ENCODE measurements at places on chromosomes 2 and 18. TPM values are rescaled to one million over a fixed set of nuclear protein-coding genes. Genes with fewer than 3 reads are reported as not detected.

GRCh38 chr2:202400941-202401340, 24.8 kb downstream of the BMPR2 start:
- no peak overlapping the region for H3K27ac ChIP-seq
- H3K36me3 ChIP-seq: no peaks in the 10 kb centered on the region
- H3K4me1 ChIP-seq: no peaks in the 10 kb centered on the region
- H3K27me3 ChIP-seq: no peaks in the 10 kb centered on the region
- no peak overlapping the region for H3K4me3 ChIP-seq
- DNase-seq: no peak

The REG1B gene
- total RNA-seq: not detected

The PPIG gene
- 30.2 TPM for total RNA-seq

- H3K4me3 ChIP-seq: no peak overlapping the region
- peaks cover 20% of the 10 kb centered on the region for H3K36me3 ChIP-seq
- peak; percentile 60 for DNase-seq
- H3K4me1 ChIP-seq: peaks cover 3% of the 10 kb centered on the region
Observed at GRCh38 chr18:48815179-48815515, 135.6 kb downstream of the SMAD7 start.

DNA sequence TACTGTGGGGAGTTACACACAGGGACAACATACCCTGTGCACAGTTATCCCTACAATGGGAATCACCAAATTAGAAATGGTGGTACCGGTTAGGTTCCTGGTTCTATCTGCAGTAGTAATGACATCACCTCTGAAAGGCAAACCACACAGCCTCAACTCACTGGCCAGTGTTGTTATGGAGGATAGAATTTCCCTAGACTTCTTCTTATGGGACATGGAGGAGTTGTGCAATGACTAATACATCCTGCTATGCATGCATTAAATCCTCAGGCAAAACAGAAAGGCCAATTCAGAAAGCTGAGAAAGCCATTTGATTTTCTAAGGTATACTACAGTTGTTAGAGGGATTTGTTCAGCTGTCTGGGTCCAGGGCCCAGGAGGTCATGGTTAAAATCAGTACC, 439.3 kb downstream of the TMX3 start:
- H3K36me3 ChIP-seq: no peaks in the 10 kb centered on the region
- no peak overlapping the region for H3K4me3 ChIP-seq
- no peak overlapping the region for H3K27ac ChIP-seq
- H3K4me1 ChIP-seq: no peaks in the 10 kb centered on the region
- no peaks in the 10 kb centered on the region for H3K27me3 ChIP-seq

GRCh38 chr2:234374150-234374508, 122.8 kb downstream of the ARL4C start:
- no peak for DNase-seq
- no peaks in the 10 kb centered on the region for H3K36me3 ChIP-seq
- H3K27me3 ChIP-seq: no peaks in the 10 kb centered on the region
- H3K27ac ChIP-seq: no peak overlapping the region
- H3K4me3 ChIP-seq: no peak overlapping the region
- H3K4me1 ChIP-seq: no peaks in the 10 kb centered on the region

GRCh38 chr2:11537951-11538350, 4.1 kb downstream of the GREB1 start:
- H3K27ac ChIP-seq: no peak overlapping the region
- H3K4me3 ChIP-seq: no peak overlapping the region
- no peak for DNase-seq
- no peaks in the 10 kb centered on the region for H3K36me3 ChIP-seq

The B3GNT7 gene
- total RNA-seq: 0.64 TPM

The CYRIA gene
- 7.1 TPM for total RNA-seq

The NAT8 gene
- total RNA-seq: not detected

- DNase-seq: no peak
- H3K4me1 ChIP-seq: no peaks in the 10 kb centered on the region
- no peak overlapping the region for H3K4me3 ChIP-seq
- H3K27me3 ChIP-seq: no peaks in the 10 kb centered on the region
- H3K27ac ChIP-seq: no peak overlapping the region
- H3K36me3 ChIP-seq: no peaks in the 10 kb centered on the region
Observed at GRCh38 chr2:11876436-11876835, 130.0 kb downstream of the LPIN1 start.

The WNT6 gene
- total RNA-seq: 1.2 TPM

The GAD1 gene
- total RNA-seq: 0.96 TPM

The SNORC gene
- total RNA-seq: not detected

- no peak overlapping the region for H3K4me3 ChIP-seq
- no peaks in the 10 kb centered on the region for H3K4me1 ChIP-seq
- no peak overlapping the region for H3K27ac ChIP-seq
- no peaks in the 10 kb centered on the region for H3K27me3 ChIP-seq
- H3K36me3 ChIP-seq: no peaks in the 10 kb centered on the region
Observed at GRCh38 chr2:101360232-101360631, 27.1 kb downstream of the CREG2 start.

DNA sequence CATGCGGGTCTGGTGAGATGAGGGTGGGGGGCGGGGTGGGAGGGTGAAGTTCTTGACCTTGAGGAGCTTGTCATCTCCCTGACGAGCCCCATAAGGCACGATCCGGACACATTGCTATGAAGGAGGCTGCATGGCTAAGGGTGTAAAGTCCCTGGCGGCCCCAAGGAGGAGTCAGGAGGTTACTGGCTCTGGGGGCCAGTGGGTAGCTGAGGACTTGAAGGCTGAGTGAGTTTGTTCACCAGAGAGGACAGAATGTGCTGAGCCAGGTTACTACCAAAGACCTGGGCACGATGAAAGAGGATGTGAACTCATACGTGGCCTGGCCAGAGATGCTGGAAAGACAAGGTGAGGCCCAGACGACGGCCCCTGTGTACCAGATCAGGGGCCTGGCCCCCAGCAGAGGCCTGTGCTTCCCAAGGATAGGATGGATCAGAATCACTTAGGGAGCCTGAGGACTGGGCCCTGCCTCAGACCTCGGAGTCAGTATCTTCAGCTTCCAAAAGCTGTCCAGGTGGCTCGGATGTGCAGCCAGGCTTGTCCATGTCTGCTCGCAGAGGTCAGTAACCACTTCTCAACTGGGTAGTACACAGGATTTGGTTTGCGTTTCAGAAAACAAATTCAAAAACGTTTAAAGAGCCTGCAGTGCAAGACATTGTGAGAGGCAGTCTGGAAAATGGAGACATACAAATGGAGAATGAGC, 110.9 kb downstream of the RNF144A start:
- H3K4me3 ChIP-seq: no peak overlapping the region
- no peaks in the 10 kb centered on the region for H3K4me1 ChIP-seq
- H3K36me3 ChIP-seq: peaks cover 6% of the 10 kb centered on the region
- H3K27me3 ChIP-seq: no peaks in the 10 kb centered on the region
- H3K27ac ChIP-seq: no peak overlapping the region

GRCh38 chr2:72003124-72003523, 144.5 kb downstream of the CYP26B1 start:
- no peaks in the 10 kb centered on the region for H3K4me1 ChIP-seq
- H3K27me3 ChIP-seq: no peaks in the 10 kb centered on the region
- no peaks in the 10 kb centered on the region for H3K36me3 ChIP-seq
- DNase-seq: no peak

The GALNT3 gene
- total RNA-seq: 0.64 TPM

DNA sequence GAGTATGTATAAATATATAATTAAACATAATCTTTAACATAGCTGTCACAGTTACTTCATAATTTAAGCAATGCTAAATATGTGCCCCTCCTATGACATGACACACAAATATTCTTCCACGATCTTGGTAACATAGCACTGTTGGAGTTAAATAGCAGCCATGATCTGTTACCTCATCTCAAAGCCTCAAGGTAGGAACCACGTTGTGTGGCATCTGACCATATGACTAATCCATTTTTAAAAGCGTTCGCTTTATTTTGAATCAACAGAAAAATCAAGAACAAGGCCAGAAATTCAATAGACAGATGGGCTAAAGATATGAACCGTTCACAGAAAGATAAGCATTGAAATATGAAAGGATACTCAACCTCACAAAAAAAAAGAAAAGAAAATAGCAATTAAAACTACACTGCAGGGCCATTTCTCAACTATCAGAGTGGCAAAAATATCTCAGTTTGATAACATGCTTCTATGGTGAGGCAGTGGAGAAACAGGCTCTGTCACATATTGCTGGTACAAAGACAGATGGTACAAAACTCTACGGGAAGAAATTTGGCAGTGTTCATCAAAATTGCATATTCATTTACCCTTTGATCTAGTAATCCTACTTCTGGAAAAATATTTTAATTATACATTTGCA, 105.9 kb downstream of the TMX3 start:
- no peaks in the 10 kb centered on the region for H3K36me3 ChIP-seq
- DNase-seq: no peak
- no peak overlapping the region for H3K4me3 ChIP-seq
- H3K27me3 ChIP-seq: no peaks in the 10 kb centered on the region

GRCh38 chr2:171798156-171798820, 95.8 kb downstream of the SLC25A12 start:
- no peaks in the 10 kb centered on the region for H3K4me1 ChIP-seq
- DNase-seq: no peak
- peaks cover 13% of the 10 kb centered on the region for H3K36me3 ChIP-seq

DNA sequence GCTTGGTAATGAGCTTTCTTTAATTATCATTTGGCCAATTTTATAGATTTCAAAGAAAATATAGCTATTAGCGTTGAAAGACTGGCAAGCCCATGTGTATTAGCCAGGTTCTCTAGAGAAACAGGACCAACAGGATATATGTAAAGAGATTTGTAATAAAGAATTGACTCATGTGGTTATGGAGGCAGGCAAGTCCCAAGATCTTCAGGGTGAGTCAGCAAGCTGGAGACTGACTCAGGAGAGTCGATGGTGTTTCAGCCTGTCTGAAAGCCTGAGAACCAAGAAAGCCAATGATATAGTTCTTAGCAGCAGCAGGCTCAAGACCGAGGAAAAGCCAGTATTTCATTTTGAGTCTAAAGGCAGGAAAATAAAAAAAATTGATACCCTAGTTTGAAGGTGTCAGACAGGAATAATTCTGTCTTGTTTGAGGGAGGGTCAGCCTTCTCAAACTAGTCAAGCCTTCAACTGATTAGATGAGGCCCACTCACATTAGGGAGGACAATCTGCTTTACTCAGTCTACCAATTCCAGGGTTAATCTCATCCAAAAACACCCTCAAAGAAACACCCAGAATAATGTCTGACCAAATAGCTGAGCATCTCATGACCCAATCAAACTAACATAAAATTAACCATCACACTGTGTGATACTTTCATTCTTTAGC, 78.3 kb upstream of the CRIM1 start:
- H3K27me3 ChIP-seq: no peaks in the 10 kb centered on the region
- no peak overlapping the region for H3K4me3 ChIP-seq
- H3K27ac ChIP-seq: no peak overlapping the region
- no peaks in the 10 kb centered on the region for H3K36me3 ChIP-seq
- no peak for DNase-seq

The ORC4 gene
- 79.6 TPM for total RNA-seq

GRCh38 chr2:75922191-75922590, 211.5 kb upstream of the GCFC2 start:
- H3K4me3 ChIP-seq: no peak overlapping the region
- no peak overlapping the region for H3K27ac ChIP-seq
- DNase-seq: no peak
- H3K36me3 ChIP-seq: no peaks in the 10 kb centered on the region
- H3K27me3 ChIP-seq: no peaks in the 10 kb centered on the region
- no peaks in the 10 kb centered on the region for H3K4me1 ChIP-seq

The TNS1 gene
- 1,334 TPM for total RNA-seq

GRCh38 chr2:54657664-54658083, 65.8 kb upstream of the EML6 start:
- H3K36me3 ChIP-seq: peaks cover 81% of the 10 kb centered on the region
- no peak overlapping the region for H3K27ac ChIP-seq
- no peaks in the 10 kb centered on the region for H3K27me3 ChIP-seq
- H3K4me3 ChIP-seq: no peak overlapping the region
- H3K4me1 ChIP-seq: no peaks in the 10 kb centered on the region

DNA sequence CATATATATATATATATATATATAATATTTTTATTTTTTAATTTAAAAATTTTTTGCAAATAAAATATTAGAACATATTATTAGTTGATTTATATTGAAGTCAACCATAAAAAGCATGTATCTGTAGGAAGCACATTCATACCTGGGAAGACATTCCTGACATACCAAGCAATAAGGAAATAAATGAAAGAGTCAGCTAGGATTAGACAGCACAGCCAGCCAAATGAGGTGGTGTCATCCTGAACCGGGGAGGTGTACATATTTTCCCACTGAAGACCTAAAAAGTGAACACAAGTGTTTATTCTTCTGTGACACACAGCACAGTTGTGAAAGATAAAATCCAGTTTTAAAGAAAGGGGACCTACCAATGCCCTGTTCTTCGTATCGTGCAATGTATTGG, 149.2 kb downstream of the ABCA12 start:
- H3K27me3 ChIP-seq: no peaks in the 10 kb centered on the region
- no peak overlapping the region for H3K4me3 ChIP-seq
- H3K36me3 ChIP-seq: no peaks in the 10 kb centered on the region
- H3K27ac ChIP-seq: no peak overlapping the region

The CREB1 gene
- 12.8 TPM for total RNA-seq

- peak; percentile 50 for DNase-seq
- H3K4me1 ChIP-seq: peaks cover 15% of the 10 kb centered on the region
- H3K27me3 ChIP-seq: no peaks in the 10 kb centered on the region
- no peak overlapping the region for H3K4me3 ChIP-seq
Observed at GRCh38 chr2:43059183-43059897, 167.1 kb downstream of the ZFP36L2 start.

DNA sequence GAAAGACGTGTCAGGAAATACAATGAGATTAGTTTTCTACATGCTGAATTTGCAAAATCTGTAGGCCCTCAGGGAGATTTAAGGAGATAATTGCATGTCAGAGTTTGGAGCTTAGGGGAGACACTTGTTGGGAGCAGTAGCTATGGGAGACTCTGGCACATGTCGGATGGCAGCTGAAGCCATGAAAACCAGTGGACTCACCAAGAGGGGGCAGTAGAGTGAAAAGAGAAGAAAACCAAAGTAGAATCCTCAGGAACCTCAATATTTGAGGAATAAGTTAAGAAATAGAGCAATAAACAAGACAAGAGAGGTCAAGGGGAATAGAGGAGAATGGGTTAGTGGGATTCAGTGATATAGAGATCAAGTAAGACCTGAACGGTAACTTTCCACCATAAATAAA, 24.8 kb downstream of the RUFY4 start:
- H3K27me3 ChIP-seq: no peaks in the 10 kb centered on the region
- no peak overlapping the region for H3K27ac ChIP-seq
- no peak for DNase-seq

The MDH1B gene
- total RNA-seq: not detected

GRCh38 chr2:96142217-96143113, 2.8 kb downstream of the DUSP2 start:
- DNase-seq: no peak
- no peak overlapping the region for H3K4me3 ChIP-seq
- no peaks in the 10 kb centered on the region for H3K36me3 ChIP-seq
- H3K27ac ChIP-seq: no peak overlapping the region

GRCh38 chr2:164599954-164600589, 21.2 kb downstream of the GRB14 start:
- H3K36me3 ChIP-seq: no peaks in the 10 kb centered on the region
- no peak for DNase-seq
- H3K4me1 ChIP-seq: no peaks in the 10 kb centered on the region
- H3K27ac ChIP-seq: no peak overlapping the region
- no peaks in the 10 kb centered on the region for H3K27me3 ChIP-seq

DNA sequence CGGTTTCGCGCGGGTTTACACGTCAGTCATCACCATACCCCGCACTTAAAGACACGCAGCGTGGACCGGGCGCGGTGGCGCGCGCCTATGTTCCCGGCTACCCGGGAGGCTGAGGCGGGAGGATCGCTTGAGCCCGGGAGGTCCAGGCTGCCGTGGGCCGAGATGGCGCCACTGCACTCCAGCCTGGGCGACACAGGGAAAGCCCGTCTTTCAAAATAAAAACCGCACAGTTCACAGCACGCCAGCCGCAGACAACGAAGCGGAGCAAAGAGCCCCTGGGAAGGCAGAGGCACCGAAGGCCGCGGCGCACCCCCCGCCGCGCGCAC, 328 bp downstream of the DTYMK start:
- no peak for DNase-seq
- H3K4me1 ChIP-seq: peaks cover 7% of the 10 kb centered on the region
- no peaks in the 10 kb centered on the region for H3K36me3 ChIP-seq
- no peaks in the 10 kb centered on the region for H3K27me3 ChIP-seq
- peak overlapping the region; percentile 94 for H3K4me3 ChIP-seq
